ENCODE measurements at places on chromosomes 1 and 21.

DNA sequence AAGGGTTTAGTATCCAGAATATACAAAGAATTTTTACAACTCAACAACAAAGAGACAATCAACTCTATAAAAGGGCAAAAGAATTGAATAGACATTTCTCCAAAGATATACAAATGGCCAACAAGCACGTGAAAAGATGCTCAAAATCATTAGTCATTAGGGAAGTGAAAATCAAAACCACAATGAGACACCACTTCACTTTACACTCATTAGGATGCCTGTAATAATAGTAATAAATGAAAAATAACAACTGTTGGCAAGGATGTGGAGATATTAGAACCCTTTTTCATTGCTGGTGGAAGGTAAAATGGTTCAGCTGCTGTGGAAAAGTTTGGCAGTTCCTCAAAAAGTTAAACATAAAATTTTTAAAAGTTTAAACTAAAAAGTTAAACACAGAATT, 7.0 kb upstream of the ABCD3 start:
- DNase-seq: no peak

DNA sequence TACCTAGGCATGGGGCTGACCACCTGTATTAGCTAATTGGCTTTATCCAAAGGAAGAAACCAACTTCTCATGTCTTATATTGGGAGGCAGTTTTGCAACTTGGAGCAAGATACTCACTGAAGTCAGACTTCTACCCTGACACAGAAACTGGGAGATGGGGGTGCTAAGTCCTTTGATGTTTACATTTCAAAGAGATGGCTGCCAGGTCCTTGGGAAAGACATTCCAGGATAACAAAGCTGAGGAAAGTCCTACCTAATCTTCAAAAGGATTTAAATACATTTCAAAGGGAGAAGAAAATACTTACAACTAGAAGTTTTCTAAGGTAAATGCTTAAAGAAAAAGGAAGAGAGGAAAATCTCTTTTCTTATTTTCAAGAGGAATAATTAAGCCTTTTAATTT, 62.1 kb downstream of the FH start:
- no peak for DNase-seq

- DNase-seq: no peak
Measured at GRCh38 chr1:10815858-10816195, 19.4 kb upstream of the CASZ1 start.

GRCh38 chr1:67407498-67407897, 22.7 kb downstream of the SERBP1 start:
- no peak for DNase-seq

- DNase-seq: no peak
Measured at GRCh38 chr1:121417325-121417923, 232.6 kb downstream of the SRGAP2C start.

- no peak for DNase-seq
Measured at GRCh38 chr1:109923946-109924275, 13.3 kb downstream of the CSF1 start.

DNA sequence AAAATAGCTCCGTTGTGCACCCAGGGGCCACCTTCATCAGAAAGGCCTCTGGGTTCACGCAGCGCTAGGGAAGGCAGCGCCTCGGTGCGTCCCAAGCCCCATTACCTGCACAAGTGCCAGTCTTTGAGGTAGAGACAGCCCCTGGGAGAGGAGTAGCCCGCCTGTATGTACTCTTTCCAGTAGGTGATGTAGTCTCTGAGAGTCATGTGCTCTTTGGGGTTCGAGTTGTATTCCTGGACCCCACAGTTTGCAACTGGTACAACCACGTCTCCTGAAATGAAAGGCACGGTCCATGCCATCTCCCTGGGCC, 601 bp downstream of the JMJD4 start:
- no peak for DNase-seq

GRCh38 chr21:26080211-26080610, 90.4 kb downstream of the APP start:
- DNase-seq: no peak

DNA sequence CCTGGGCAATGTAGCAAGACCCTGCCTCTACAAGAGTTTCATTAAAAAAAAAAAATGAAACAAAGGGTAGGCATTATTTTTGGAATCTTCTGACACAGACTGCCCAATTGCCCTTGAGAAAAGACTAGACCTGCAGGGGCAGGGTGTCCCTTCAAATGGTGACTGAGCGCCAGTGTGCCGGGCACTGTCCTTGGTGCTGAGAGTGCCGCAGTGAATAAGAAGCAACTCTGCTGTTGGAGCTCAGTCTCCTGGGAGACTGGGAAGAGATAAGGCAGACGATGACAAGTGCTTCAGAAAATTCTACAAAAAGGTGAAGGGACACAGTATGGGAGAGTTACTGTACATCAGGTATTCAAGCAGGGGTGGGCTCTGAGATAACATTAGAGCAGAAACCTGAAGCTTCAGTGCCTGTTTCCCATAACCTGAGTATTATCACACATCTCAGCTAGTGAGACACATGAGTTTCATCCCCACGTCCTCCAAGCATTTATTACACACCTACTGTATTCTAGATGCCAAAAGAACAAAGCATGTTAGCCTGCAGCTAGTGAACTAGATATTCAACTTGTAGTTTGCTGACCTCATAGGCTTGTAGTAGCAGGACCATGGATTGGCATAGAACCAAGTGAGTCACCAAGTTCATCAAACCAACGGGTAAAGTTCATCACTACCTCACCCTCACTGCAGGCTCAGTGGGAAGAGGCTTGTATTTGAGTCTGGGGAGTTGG, 18.4 kb upstream of the RPL11 start:
- DNase-seq: no peak
